ENCODE measurements at places on chromosomes 12 and 14.

- DNase-seq, result no peak
These were observed 159.9 kb downstream of the ADAMTS20 start for GRCh38 chr12:43392116-43392515.

- DNase-seq, result no peak
These were observed 263.9 kb downstream of the FBXL14 start for GRCh38 chr12:1330477-1330827.

DNA sequence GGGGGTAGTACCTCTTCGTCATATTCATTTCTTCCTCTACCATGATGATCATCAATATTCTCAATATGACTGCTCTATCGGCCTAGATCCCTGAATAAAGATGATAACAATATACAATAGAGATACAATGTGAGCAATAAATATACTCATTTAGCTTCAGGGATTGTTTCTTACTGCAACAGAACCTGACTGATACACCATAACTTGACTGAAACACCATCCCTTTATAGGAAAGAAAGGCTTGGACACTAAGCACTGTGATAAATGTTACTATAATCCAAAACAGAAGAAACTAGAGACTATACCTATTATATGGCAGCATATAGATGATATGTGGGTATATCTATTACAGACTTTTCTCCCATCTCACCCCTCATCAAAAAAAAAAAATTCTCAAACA lies 1.2 kb upstream of the RHOJ start:
- DNase-seq, result no peak

DNA sequence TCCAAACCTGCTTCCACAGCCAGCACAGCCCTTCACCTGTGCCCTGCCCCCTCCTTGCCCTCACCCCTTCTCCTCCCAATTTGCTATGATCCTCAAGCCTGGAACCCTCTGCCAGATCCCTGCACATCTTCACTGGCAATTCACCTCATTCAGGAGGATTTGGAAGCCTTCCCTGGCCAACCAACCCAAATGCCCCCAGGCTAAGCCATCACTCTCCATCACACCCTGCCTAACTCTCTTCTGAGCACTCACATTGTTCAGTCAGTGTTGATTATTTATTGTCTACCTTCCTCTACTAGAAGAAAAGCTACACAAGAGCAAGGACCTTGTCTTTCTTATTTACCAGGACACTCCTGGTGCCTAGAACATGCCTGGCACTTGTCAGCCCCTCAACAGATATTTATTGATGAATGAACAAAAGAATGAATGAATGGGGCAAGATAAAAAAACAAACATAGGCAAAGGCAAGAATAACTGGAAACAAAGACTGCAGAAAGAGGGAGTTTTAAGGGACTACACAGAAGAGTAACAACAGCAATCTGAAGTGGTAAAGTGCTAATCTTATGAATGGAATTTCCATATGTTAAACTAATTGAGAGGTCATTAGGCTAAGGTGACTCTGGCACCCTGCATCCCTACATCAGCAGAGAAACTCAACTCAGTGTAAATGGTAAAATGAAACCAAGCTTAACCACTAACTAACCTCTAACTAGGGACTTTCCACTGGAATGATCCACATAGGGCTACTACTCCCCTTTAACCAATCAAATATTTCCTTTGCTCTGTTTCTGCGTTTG lies 33.4 kb downstream of the TMTC1 start:
- DNase-seq, result no peak

Measured in posterior vena cava (tissue), 2 donors.